Hypothalamus (tissue), 51 donors: ENCODE measurements at places on chromosomes 12 and 14.

DNA sequence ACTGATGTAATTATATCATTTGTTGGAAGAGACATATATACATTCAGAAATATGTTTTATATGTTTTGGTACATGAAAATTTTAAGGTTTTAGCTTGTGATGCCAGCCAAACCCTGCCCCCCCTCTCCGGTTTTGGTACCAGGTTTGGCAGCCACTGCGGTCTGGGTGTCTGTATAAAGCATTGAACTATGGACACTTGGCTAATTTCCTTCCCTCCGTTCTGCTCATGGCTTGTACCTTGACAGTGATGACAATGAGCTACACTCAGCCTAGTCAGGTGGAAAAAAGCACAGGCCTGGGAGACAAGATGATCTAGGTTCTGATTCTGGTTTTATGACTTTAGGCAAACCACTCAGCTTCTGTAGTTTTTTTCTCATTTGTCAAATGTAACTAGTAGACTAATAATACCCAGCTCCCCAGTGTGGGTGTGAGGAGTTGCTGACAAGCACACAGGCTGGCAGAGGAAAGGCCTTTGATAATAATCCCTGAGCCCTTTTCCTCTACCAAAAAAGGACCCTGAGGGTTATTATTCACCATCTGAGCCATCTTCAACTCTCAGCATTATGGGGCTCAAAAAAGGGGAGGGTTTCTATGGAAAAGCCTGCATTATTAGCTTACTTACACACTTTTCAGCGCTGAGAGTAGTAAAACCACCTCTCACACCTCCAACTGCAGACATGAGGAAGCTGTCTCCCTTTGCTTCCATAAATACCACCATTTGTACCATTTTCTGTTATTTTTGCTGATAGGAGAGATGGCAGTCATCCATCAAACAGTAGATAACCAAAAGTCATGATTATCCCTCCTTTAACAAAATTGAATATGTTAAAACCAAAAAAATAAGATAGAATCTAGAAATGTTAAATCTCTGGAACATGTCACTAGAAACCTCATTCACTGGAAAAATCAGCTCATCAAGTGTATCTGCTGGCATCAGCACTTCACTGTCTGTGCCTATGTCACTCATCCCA, 76.3 kb upstream of the PSMC1 start:
- DNase-seq = no peak

DNA sequence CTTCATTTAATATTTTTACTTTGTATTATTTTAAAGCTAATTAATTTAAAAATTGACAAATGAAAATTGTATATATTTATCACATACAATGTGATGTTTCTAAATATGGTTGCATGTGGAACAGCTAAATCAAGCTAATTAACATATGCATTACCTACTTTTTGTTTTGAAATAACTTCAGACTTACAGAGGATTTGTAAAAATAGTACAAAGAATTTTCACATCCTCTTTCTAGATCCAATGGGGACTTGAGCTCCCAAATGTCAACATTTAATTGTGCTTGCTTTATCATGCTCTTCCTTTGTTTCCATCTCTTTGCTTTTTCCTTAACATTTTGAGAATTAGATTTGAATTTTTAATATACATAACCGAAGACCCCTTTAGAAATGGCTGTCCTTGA, 6.6 kb downstream of the DCD start:
- no peak for DNase-seq

DNA sequence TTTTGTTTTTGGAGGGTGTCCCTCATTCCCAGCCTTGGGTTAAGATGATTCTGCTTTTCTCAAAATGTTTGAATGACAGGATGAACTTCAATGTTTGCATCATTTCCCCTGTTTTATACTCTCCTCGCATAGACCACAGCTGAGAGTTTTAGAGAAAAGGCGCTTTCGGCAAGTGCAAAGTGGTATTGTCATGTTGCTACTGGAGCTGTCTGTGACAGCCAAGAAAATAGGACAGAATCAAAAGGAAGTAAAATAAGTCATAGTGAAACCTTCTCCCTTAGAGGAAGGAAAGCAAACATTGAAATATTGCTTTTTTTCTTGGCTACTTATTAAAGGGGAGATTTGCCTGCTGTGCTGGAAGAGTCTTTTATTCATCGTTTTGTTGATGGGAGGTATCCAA, 33.5 kb upstream of the ARHGAP5 start:
- DNase-seq = no peak

DNA sequence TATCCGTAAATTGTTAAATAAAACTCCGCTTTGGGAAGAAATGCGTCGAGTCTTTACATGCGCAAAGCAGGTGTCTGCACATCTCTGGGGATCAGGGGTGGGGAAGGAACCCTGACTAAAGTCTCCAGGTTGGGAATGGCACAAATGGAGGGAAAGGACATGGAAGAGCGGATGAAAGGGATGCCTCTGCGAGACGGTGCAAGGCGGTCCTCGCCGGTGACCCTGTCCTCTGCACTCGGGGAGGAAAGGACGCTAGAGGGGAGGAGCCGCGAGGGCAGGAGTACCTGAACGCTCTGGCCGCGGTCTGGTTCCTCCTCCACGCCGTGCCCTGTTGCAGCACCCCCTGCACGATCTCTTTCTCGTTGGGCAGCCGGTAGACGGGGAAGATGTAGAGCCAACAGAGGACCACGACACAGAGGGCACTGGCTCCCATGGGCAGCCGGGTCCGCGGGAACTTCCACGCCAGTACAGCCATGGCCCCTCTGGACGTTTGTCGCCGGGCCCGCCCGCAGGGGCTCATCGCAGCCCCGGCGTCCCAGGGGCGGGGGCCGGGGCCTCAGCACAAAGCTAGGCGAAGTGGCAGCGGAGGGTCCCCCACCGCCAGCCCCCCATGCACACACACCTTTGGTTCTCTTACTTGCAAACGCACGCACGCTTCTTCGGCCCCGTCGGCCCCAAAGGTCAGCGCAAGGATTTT, 646 bp downstream of the ST8SIA1 start:
- DNase-seq = no peak

DNA sequence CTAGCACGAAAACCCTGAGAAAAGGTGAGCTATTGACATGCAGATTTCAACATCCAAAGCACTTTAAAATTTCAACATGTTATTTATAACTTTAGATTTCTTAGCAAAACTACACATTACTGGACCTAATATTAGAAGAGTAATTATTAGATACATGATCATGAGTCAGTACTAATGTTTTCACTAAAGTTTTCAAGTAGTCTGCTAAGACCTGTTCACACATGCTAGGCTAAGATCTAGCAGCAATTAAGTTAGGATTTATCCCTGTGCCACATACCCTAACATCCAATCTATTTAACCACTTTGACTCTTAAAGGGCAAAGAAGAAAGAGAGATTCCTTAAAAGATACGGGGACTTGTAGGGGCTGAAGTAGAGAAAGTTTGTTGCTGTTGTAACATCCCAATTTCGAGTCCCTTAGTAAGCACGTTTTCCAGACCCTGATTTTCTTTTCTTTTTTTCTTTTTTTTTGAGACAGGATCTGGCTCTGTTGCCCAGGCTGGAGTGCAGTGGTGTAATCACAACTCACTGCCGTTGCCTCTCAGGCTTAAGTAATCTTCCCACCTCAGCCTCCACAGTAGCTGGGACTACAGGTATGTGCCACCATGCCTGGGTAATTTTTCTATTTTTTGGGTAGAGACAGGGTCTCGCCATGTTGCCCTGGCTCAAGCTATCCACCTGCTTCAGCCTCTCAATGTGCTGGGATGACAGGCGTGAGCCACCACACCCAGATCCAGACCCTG, 102.5 kb upstream of the ATF7IP start:
- DNase-seq = no peak

GRCh38 chr12:111438481-111438880, 32.8 kb downstream of the SH2B3 start:
- peak; percentile 19 for DNase-seq

DNA sequence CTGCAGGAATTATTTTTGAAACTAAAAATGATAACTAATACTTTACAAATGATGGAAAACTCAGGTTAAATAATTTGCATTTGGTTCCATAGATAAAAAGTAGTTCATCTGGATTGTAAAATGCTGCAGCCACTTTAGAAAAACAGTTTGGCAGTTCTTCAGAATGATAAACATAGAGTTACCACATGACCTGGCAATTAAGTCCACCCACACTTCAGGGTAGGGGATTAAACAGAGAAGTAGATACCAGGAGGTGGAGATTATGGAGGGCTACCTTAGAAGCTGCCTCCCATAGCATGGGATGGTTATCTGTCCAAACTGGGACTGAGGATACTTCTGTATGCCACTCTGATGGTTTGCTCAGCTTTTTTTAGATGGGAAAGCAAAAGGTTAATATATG, 22.2 kb downstream of the ARF6 start:
- no peak for DNase-seq

- DNase-seq = no peak
These were observed 2.7 kb downstream of the SSH1 start for GRCh38 chr12:108854451-108855283.

DNA sequence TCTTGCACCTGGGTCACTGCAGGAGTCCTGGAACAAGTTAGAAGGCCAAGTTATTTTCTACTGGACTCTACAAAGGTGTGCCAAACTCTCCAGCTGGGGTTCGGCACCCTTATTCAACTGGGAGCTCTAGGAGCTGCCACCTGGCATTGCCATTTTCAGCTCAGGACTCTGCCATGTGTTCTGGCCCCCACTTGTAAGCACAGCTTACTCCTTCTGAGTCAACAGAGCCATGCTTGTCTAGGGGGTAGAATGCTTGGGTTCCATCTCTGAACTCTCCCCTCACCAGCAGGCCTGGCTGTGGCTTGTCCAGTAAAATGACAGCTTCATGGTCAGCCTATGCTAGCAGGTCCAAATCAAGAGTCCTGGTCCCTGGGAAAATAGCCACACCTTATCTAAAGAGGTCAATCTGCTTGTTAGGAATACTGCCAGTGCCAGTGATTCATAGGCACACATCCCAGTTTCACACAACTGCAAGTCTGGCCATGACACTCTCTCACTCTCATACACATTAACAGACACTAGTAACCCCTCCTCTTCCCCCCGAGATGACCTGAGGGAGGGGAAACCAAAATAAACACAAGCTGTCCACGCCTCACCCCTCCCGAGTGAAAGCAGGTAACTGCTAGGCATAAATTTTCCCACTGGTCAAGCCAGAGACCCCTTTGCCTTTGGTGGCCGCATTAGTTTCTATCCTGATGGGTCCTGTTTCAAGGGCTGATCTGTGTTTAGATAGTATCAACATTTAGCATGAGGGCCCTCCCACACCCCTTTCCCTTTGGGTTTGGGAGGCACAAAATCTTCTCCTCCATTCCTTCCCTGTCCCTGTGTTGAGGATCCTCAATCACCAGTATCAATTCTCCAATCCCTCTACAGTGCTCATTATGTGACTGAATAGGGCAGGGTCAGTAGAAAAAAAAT, 182.3 kb upstream of the GZMB start:
- DNase-seq = no peak

GRCh38 chr14:36989806-36990205, 182.6 kb downstream of the SLC25A21 start:
- DNase-seq = no peak

DNA sequence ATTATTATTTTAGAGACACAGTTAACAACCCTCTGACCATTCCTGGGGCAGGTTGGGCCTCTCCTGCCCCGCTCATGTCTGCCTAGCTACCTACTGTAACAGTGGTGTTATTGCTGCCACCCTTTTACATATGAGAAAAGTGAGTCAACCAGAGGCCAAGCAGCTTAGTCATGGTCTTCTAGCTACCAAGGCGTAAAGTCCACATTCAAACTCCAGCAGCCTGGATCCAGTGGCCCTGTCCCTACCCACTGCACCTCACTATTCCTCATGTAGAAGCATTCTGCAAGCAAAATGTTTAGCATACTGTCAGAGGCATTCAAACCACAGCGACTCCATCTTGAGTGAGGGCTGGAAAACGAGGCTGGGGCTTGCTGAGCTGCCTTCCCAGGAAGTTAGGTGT, 95.8 kb downstream of the SLC15A4 start:
- no peak for DNase-seq

DNA sequence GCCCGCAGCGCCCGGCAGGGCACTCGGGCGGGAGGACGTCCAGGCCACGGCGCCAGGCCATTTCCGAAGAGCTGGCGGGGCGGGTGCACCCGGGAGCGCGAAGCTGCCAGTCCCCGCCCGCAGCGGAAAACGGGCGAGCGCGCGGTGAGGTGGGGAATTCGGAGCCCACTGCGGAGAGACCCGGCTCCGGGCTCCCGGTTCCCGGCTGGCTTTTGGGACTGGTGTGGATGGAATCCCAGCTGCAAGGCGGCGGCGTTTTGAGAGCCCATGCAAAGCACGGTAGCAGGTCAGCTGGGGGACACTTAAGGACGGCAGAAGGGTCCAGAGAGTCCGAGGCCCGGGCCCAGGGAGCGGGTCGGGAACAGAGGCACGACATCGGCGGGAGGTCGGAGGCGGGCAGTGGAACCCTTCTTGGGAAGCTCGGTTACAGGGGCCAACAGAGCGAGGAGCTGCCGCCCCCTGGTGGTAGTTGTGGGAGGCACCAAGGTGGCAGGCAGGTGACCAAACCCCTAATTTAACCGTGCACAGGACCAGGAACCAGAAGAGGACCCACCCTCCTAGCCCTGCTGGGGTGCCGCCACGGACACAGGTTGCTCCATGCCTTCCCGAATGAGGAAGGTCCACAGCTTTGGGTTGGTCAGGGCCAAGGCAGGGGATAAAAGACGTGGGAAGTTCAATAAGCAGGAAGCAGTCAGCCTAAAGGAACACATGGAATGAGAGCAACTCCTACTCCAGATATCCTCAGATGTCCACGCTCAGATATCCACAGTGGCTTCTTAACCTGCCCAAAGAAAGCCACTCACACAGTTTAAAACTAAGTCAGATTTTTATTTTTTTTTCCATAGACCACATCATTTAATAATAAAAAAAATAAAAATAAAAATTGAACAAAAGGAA, 685 bp upstream of the CDH24 start:
- DNase-seq = no peak

DNA sequence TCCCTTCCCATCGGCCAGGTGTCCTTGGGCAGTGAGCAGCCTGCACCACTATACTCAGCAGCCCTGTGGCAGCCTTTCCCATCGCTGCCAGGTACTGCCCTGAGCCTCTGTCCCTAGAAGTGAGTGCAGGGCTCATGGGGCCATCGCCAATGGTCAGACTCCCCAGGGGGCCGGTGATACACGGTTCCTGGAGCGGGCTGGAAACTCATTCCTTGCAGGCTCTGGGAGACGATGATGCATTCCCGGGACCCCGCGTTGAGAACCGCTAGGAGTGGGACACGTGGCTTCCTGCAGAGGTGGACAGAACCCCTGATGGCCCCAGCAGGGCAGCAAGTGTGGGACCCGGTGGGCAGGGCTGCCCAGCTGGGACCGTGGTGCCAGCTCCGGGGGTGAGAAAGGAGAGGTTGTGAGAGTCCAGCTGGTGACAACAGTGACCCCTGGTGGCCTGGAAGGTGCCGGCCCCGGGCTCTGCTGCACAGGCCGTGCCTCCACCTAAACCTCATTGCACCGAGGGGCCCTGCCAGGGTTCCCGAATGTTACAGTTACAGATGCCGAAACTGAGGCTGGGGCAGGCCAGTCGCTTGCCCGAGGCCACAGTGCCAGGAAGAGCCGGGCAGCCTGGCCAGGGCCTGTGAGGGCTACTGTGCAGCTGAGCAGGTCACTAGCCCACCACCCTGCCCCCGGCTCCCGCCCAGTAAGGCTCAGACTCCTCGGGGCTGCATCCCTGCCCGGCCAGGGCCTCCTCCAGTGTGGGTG, 33.8 kb downstream of the FBRSL1 start:
- peak; percentile 52 for DNase-seq

- no peak for DNase-seq
These were observed 34.0 kb downstream of the EGLN3 start for GRCh38 chr14:33916663-33917565.

- DNase-seq = no peak
These were observed 196.0 kb downstream of the PIK3C2G start for GRCh38 chr12:18457362-18457761.
